H9 (cell line): ENCODE measurements at places on chromosomes 16 and 17. TPM values are rescaled to one million over a fixed set of nuclear protein-coding genes. Genes with fewer than 3 reads are reported as not detected.
A peak's percentile ranks its signal among the peaks of the same experiment; 100 is the strongest.

DNA sequence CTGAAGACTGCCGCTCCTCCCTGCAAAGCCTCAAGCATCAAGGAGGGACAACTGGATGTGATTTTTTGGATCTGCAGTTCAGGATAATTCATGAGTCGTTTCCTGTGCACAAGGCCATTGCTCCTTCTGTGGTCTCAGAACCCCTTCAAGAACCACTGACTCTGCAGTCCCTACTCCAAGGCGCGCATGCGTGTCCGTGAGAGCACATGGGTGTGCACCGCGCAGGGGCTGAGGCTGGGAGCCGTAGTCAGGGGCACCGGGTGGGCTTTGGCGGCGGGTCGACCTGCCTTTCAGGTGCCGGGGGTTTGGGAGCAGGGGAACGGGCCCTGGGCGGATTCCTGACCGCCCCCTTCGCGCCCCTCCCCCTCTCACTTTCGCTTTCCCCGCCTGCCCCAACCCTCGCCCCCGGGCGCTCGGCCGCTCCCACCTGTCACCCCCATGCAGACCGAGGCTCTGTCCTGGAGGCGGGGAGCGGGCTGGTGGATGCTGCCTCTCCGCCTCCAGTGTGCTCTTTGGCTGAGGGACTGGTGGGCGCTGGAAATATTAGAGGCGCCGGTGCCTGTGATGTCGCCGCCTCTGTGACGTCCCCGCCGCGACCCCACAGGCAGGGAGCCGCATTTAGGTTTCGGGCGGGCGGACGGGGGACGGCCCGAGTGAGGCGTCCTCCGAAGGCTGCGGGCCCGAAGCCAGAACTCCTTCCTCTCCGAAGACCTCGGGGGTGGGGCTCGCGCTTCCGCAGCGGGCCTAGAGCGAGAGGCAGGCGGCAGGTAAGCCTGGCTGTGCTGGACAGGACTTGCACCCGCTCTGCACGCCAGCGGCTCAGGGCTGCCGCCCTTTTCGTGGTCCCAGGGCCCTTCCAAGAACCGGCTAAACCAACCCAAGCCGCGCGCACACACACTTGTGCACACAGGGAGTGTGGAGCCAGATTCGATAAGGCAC lies at the start of gene SPATA32:
Gene SPATA32 (minus strand): TSS at position 518 of the 939 bp plus-strand sequence. CDS start 78 bp downstream, at position 440.
- H3K36me3 ChIP-seq = 0 out of 3 replicates have a peak, but pooled peaks cover under 1% of the 10 kb centered on the region
- no peaks in the 10 kb centered on the region for H3K27me3 ChIP-seq
- H3K4me1 ChIP-seq = no peaks in the 10 kb centered on the region; the same call in 1 of the 2 replicates
- peak within 1 kb of the TSS; percentile 64 for H3K4me3 ChIP-seq

- no peaks in the 10 kb centered on the region for H3K36me3 ChIP-seq
- H3K27ac ChIP-seq = no peak overlapping the region
- DNase-seq = no peak
Observed at GRCh38 chr17:79625706-79626105, 14.9 kb upstream of the RBFOX3 start.

DNA sequence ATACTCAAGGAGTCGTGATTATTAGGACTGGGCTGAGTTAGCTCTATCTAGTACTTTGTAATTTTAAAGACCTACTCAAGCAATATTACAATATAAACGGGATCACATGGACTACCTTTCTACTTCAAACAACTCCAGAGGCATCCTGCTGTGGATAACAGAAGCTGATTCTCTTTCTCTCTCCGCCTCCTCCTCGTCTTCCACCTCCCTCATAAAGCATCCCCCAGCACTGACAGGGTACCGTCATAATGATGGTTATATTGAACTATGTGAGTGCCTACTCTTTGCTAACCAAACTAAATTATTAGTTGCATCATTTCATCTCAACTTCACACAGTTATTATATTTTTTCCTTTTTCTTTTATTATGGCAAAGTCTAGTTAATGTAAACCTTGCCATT lies 165.4 kb upstream of the FOXF1 start:
- no peaks in the 10 kb centered on the region; the same call in 1 of the 2 replicates for H3K27me3 ChIP-seq
- no peak for DNase-seq
- no peak overlapping the region for H3K4me3 ChIP-seq
- H3K4me1 ChIP-seq = peaks cover 6% of the 10 kb centered on the region; the same call in 1 of the 2 replicates
- no peak overlapping the region for H3K27ac ChIP-seq
- H3K36me3 ChIP-seq = no peaks in the 10 kb centered on the region

GRCh38 chr16:23836404-23837311 lies 875 bp downstream of the PRKCB start:
- H3K4me1 ChIP-seq = no peaks in the 10 kb centered on the region
- no peak overlapping the region for H3K27ac ChIP-seq
- H3K36me3 ChIP-seq = no peaks in the 10 kb centered on the region
- peak; percentile 68 for DNase-seq

- no peaks in the 10 kb centered on the region for H3K4me1 ChIP-seq
- H3K36me3 ChIP-seq = peaks cover 7% of the 10 kb centered on the region; the same call in 1 of the 2 replicates
- DNase-seq = peak; percentile 61
- peak overlapping the region; percentile 91 for H3K4me3 ChIP-seq
- no peaks in the 10 kb centered on the region for H3K27me3 ChIP-seq
Observed at GRCh38 chr16:11796227-11797165, 562 bp downstream of the ZC3H7A start.

GRCh38 chr16:86391486-86391885 lies 118.8 kb upstream of the FOXF1 start:
- DNase-seq = no peak
- H3K27me3 ChIP-seq = no peaks in the 10 kb centered on the region
- H3K4me1 ChIP-seq = no peaks in the 10 kb centered on the region
- H3K36me3 ChIP-seq = no peaks in the 10 kb centered on the region
- H3K4me3 ChIP-seq = no peak overlapping the region

GRCh38 chr16:55981557-55981956 lies 106.4 kb upstream of the CES5A start:
- H3K4me3 ChIP-seq = no peak overlapping the region
- no peaks in the 10 kb centered on the region for H3K36me3 ChIP-seq
- peaks cover 2% of the 10 kb centered on the region; the same call in 1 of the 2 replicates for H3K4me1 ChIP-seq
- no peak overlapping the region for H3K27ac ChIP-seq

GRCh38 chr17:44867841-44868240 lies 20.2 kb downstream of the HIGD1B start:
- H3K27ac ChIP-seq = no peak overlapping the region
- no peak overlapping the region for H3K4me3 ChIP-seq
- H3K36me3 ChIP-seq = peaks cover 88% of the 10 kb centered on the region
- no peaks in the 10 kb centered on the region for H3K27me3 ChIP-seq

Gene RAB11FIP4
- 25.7 and 26.1 TPM in 2 replicates for total RNA-seq

- peaks cover 4% of the 10 kb centered on the region for H3K36me3 ChIP-seq
- no peak for DNase-seq
- no peaks in the 10 kb centered on the region for H3K4me1 ChIP-seq
- no peak overlapping the region for H3K4me3 ChIP-seq
- no peaks in the 10 kb centered on the region for H3K27me3 ChIP-seq
Observed at GRCh38 chr16:3431779-3432219, 11.5 kb downstream of the ZNF597 start.

DNA sequence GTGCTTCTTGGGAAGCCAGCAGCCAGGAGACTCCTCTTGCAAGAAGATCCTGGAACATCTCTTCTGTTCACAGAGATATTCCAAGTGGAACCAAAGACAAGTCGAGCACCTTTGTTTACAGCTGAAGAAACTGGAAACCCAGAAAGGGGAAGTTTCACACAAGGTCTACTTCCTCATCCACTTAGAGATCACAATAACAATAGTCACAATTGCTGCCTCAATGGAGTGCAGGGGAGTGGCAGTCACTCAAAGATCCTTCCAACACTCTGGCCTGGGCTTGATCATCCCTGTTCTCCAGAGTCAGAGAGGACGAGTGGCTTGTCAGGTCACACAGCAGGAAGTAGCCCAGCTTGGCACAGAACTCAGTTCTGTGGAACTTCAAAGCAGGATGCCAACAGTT lies 46.9 kb upstream of the SIAH1 start:
- H3K4me1 ChIP-seq = peaks cover 5% of the 10 kb centered on the region; the same call in 1 of the 2 replicates
- no peaks in the 10 kb centered on the region; the same call in 2 of the 3 replicates for H3K36me3 ChIP-seq
- no peak overlapping the region for H3K27ac ChIP-seq
- H3K4me3 ChIP-seq = no peak overlapping the region

- H3K4me3 ChIP-seq = peak overlapping the region; percentile 21; the same call in 1 of the 3 replicates
- DNase-seq = no peak
- peaks cover 6% of the 10 kb centered on the region; the same call in 1 of the 2 replicates for H3K36me3 ChIP-seq
- no peaks in the 10 kb centered on the region for H3K27me3 ChIP-seq
Observed at GRCh38 chr16:58029410-58029809, 3.9 kb downstream of the MMP15 start.

Gene CNGB1
- not detected in 2 replicates for total RNA-seq

DNA sequence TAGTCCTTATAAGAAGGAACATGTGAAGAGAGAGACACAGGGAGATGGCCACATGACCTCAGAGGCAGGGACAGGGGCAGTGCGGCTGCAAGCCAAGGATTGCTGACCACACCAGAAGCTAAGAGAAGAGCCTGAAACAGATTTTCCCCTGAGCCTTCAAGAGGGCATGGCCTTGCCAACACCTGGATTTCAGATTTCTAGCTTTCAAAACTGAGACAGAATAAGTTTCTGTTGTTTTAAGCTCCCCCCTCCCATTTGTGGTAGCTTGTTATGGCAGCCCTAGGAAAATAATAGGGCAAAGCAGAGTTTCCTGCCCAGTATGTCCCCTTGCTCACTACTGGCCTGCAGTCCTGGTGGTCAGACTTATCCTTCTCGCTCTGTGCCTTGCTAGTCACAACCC lies 204.5 kb downstream of the CCDC182 start:
- no peak overlapping the region for H3K4me3 ChIP-seq
- no peak overlapping the region for H3K27ac ChIP-seq
- no peaks in the 10 kb centered on the region for H3K36me3 ChIP-seq
- DNase-seq = no peak

DNA sequence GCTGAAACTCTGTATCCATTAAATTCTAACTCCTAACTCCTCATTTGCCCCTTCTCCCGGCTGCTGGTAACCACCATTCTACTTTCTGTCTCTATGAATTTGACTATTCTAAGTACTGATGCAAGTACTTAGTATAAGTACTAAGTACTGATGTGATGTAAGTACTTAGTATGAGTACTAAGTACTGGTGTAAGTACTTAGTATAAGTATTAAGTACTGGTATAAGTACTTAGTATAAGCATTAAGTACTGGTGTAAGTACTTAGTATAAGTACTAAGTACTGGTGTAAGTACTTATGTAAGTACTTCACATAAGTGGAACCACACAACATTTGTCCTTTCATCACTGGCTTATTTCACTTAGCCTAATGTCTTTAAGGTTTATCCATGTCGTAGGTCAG lies 32.3 kb upstream of the PRKCA start:
- H3K4me1 ChIP-seq = no peaks in the 10 kb centered on the region
- no peak overlapping the region for H3K4me3 ChIP-seq
- no peaks in the 10 kb centered on the region for H3K27me3 ChIP-seq
- no peak overlapping the region for H3K27ac ChIP-seq
